ENCODE measurements at places on chromosomes 2 and 18.

DNA sequence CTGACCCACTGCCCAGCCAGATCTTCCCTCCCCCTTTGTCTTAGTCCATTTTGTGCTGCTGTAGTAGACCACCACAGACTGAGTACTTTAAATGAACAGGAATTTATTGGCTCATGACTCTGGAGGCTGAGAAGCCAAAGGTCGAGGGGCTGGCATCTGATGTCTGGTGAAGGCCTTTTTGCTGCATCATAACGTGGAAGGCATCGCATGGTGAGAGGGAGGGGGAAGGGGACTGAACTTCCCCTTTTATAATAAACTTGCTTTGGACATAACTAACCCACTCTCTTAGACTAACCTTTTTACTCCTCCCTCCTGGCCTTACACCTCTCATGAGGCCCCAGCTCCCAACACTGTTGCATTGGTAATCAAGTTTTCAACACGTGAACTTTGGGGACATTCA lies 83.8 kb downstream of the MAP4K4 start:
- no peak for DNase-seq

DNA sequence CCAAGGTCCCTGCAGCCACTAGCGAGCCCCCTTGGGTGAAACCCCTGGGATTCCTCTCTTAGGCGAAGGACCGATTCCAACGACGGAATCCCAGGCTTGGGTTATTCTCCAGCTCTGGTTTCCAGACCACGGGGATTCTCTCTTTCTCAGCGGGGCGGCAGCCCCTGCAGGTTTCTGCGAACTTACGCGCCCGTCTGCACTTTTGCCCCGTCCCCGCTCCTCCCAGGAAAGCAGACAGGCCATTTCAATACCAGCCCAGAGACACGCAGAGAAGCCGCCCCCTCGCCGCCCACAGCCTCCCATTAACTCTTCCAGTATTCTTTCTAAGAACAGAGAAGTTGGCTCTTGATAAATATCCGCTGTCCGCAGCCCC lies 1.2 kb downstream of the CBLN2 start:
- DNase-seq: no peak

DNA sequence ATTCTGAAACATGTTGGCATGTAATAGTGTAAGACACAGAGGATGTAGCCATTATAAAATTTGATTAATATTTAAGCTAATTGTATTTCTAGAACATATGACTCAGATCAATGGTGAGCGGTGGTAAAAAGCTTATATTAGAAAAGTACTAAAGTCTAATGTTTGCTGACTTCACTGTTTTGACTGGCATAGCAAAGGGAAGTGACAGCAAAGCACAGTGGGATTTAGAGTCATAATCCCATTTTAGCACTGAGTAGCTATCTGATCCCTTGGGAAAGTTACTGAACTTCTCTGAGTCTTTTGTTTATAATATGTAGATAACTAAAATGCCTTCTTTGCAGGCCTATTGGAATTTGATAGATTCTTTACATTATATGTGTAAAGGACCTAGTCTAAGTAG lies 60.4 kb downstream of the KIAA1328 start:
- DNase-seq: no peak

GRCh38 chr2:45698554-45698953 lies 47.1 kb downstream of the PRKCE start:
- DNase-seq: no peak

DNA sequence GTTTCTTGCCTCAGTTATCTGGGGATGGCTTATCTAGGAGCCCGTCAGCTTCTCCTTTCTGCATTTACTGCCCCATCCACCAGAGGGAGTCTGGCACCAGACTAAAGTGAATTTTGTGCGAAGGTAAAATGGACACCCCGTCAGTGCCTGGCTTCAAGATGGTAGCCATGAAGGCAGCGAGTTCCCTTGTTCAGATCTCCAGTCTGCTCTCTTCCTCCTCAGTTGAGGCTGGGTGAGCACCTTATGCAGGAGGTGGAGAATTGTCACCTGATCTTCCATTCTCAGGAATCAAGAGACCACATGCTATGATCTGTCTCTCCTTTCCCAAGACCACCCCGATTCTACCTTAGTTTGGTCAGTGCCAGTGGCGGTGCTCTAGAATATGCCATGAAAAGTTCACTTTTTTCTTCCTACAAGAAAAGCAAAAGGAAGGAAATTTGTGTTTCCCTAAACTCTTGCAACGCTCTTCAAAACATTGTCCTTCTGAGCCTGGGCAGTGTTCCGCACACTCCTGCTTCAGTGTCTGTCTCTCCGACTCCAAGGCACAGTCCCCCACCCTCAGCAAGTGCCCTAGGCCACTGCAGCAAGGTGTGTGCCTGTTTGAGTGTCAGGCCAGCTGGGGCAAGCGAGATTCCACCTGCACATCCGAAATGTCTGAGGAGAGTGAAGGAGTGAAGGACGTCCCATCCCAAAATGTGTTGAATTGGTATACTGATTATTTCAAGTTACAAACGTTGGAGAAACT lies 168.6 kb downstream of the SS18 start:
- no peak for DNase-seq

DNA sequence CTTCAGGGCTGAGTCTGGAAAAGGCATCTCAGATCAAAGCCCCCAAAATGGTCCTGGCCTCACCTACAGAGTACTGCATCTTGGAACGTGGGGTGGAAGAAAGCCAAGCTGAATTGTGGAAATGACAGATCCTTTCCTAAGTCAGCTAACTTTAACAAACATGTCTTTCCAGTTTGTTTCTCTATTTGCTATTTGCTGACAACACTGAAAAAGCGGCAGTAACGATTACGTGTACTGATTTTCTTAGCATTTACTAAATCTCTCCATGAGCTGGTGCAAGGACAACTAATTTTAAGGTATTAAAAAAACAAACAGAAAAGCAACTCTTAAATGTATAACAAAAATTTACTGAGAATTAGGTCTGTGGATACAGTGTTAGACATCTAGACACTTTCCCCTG lies 1.1 kb downstream of the HIBCH start:
- DNase-seq: peak; percentile 4

DNA sequence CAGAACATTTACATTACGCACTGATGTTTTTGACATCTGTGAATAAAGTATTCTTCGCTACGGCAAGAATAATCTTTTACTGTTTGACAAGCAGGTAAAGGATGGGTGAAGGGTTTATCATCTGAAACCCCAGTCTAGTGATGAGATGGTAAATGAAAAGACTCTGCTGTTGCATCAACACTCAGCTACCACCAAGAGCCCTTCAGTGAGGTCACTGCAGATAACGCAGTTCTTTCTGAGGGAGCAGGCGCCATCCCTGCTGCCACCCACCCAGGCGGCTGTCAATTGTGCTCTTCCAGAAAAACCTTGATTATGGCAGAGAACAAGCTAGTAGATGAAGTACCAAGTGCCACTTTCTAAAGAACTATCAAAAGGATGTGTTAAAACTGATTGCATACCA lies 58.7 kb downstream of the ABCG8 start:
- DNase-seq: no peak

DNA sequence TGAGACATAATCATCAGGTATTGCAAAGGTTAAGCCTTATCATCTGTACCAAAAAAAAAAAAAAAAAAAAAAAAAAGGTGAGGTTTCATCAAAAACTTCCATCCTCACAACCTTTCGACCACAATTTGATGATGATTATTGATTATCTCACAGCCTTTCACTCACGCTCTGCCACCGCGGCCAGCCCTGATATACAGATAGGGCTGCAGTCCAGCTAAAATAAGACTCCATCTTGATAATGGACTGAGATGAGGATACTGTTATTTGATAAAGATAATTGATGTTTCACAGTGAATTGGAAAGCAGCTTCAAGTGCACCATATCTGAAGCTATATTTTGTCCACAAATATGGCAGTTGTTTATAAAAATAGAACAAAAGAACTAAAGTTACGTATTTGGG lies 159.7 kb upstream of the BOD1L2 start:
- DNase-seq: no peak

GRCh38 chr2:11681722-11682589 lies 12.0 kb upstream of the NTSR2 start:
- no peak for DNase-seq

- no peak for DNase-seq
These were observed 38.3 kb downstream of the TNS1 start for GRCh38 chr2:217964275-217965161.

Measured in Ammon's horn (tissue), 1 donor.